ENCODE measurements at places on chromosomes 7 and 10. TPM values are rescaled to one million over a fixed set of nuclear protein-coding genes. Genes with fewer than 3 reads are reported as not detected.

DNA sequence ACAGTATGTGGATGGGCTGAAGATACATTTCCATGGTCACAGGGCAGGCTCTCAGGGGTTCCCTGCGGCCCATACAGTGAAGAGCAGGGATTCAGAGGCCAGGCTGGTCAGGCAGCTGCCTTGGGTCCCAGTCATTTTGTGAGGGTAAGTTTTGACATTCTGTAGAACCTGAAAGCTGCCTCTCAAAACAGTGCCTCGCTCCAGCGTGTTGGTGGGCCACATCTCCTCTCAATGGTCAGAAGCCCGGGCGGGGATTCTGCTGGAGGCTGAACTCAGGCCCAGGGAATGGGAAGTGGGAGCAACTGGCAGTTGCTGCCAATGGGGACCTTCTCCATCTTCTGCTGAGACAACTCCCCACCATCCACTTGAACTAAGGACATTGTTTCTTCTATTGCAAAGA lies 190.0 kb downstream of the PTPN20 start:
- no peaks in the 10 kb centered on the region for H3K27me3 ChIP-seq
- DNase-seq: no peak
- no peak overlapping the region for H3K27ac ChIP-seq
- no peak overlapping the region for H3K4me3 ChIP-seq
- H3K36me3 ChIP-seq: no peaks in the 10 kb centered on the region

- H3K27me3 ChIP-seq: no peaks in the 10 kb centered on the region
- no peak overlapping the region for H3K4me3 ChIP-seq
- H3K4me1 ChIP-seq: no peaks in the 10 kb centered on the region
- no peaks in the 10 kb centered on the region for H3K36me3 ChIP-seq
- H3K27ac ChIP-seq: no peak overlapping the region
Measured at GRCh38 chr10:120981601-120982391, 130.6 kb downstream of the WDR11 start.

DNA sequence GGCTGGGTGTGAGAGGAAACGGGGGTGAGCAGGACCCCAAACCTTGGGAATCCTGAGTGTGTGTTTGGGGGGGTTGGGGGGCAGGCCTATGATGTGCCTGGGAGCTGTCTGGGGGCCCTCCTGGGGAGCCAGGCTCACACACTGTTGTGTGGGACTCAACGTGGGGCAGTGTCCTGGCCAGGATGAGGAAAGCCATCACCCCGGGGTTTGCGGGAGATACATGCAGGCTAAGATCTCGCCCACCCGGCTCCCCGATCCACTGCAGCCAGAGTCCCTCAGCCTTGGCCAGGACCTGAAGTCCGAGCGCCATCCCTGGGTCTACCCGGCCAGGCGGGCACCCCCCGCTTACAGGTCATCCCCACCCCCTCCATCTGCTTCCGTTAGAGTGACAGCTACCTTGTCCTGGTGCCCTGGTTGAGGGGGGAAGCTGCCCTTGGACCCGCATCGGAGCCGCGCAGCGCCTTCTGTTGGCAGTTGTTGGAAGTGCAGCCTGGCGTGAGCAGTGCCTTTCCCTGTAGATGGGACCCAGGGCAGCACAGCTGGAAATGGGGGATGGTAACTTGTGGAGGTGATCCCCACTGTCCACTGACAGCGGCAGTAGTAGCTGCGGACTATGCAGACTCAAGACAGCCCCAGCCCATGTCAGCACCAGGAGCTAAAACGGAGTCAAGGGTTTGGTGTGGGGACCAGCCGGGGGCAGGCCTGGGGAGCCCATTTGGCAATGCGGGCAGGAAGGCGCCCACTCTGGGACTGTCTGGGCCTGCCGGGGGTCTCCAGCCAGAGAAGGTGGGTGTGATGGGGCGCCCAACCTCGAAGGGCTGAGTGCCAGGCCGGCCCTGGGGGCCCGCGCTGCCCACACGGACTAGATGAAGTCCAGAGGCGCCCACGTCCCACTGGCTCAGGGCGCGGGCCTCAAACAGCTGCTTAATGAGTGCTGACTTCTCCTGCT lies 885.6 kb upstream of the ZNF722 start:
- H3K4me1 ChIP-seq: no peaks in the 10 kb centered on the region
- no peak overlapping the region for H3K4me3 ChIP-seq

DNA sequence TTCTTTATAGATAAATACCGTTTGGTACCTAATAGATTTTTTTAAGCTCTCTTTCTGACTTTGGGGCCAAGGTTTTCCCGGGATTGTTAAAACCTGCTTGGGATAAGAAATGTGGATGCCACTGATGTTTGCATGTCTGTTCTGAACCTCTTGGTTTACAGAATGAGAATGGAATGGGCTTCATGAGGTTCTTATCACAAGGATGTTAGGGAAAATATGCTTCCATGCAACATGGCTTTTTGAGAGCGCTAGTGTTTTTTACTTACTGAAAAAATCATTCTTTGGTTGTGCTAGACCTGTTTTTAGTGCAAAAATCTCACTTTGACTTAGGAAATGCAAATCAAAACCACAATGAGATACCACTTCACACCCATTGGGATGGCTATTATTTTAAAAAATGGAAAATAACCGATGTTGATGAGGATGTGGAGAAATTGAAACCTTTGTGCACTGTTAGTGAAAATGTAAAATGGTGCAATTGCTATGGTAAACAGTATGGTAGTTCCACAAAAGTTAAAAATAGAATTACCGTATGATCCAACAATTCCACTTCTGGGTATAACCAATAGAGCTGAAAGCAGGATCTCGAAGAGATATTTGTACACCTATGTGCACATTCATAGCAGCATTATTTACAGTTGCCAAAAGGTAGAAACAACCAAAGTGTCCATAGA lies 38.9 kb downstream of the TSPAN14 start:
- H3K27me3 ChIP-seq: no peaks in the 10 kb centered on the region
- peak overlapping the region; percentile 2 for H3K4me3 ChIP-seq
- no peak overlapping the region for H3K27ac ChIP-seq

DNA sequence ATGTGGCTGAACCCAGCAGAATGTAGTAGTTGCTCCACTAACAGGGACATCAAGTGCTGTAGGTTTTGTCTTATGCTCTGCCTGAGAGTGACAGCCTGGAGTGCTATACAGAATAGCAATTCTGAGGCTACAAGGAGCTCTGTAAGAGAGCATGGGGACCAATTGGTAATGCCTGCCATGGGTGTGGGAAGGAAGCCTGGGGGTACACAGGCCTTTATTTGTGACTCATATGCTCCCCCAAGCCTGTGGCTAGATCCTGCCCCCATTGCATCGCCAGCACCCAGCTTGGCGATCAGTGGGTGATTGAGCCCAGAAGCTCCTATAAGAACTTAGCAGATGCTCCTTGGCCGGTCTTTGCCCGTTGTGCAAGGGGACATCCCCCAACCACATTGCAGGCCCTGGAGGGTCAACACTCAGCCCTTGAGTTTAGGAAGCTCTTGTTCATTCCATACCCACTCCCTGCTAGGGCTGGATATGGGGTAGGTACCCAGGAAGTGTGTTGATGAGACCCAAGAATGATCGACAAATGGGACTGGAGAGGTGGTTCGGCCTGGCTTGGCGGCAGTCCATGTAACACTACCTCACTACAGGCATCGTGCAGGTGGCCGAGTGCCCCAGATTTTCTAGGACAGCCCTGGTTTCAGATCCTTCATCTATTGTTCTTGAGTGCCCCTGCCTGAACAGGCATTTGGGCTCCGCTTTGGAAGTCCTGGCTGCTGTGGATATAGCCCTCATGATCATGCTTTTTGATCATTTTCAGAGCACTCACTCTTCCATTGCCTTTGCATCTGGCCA lies 37.7 kb downstream of the ZMIZ1 start:
- H3K4me3 ChIP-seq: no peak overlapping the region
- peaks cover 20% of the 10 kb centered on the region for H3K4me1 ChIP-seq
- no peaks in the 10 kb centered on the region for H3K27me3 ChIP-seq
- H3K36me3 ChIP-seq: no peaks in the 10 kb centered on the region
- no peak for DNase-seq
- no peak overlapping the region for H3K27ac ChIP-seq

The PNLIP gene
- not detected for polyA plus RNA-seq

The NFKB2 gene
- 14.0 TPM for polyA plus RNA-seq

- peaks cover 6% of the 10 kb centered on the region for H3K4me1 ChIP-seq
- peak; percentile 62 for DNase-seq
- H3K27ac ChIP-seq: peak within 1 kb of the TSS; percentile 38
- H3K4me3 ChIP-seq: peak within 1 kb of the TSS; percentile 59
- H3K27me3 ChIP-seq: no peaks in the 10 kb centered on the region
Measured at GRCh38 chr10:133357285-133358161, at the start of gene FUOM. Gene FUOM, minus strand, starts transcription at chr10:133358019. Its CDS starts 12 bp downstream, at chr10:133358007.

The HOXA6 gene
- not detected for polyA plus RNA-seq

The ATOH7 gene
- not detected for polyA plus RNA-seq

DNA sequence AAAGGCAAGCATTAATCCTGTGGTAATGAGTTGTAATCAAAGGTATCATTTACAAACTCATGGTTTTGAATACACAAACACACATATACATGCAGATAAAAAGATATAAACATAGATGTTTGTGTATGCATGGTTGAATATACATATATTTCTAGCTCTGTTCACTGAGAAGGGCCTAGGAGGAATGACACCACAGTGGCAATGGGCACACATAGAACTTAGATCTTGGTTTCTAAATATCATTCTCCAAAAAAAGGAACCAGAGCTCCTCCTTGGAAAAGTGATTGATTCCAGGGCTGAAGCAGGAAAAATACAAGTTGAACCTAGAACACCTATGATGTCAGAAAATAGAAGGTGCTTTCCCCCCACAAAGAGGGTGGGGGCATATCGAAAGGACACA lies 6.9 kb downstream of the CUL2 start:
- no peak overlapping the region for H3K4me3 ChIP-seq
- DNase-seq: no peak
- peaks cover 14% of the 10 kb centered on the region for H3K4me1 ChIP-seq

GRCh38 chr10:19549503-19549902 lies 266.7 kb upstream of the PLXDC2 start:
- no peak overlapping the region for H3K4me3 ChIP-seq
- no peak for DNase-seq
- H3K27me3 ChIP-seq: no peaks in the 10 kb centered on the region
- no peaks in the 10 kb centered on the region for H3K36me3 ChIP-seq
- H3K27ac ChIP-seq: no peak overlapping the region
- H3K4me1 ChIP-seq: no peaks in the 10 kb centered on the region

The IL15RA gene
- 19.8 TPM for polyA plus RNA-seq

DNA sequence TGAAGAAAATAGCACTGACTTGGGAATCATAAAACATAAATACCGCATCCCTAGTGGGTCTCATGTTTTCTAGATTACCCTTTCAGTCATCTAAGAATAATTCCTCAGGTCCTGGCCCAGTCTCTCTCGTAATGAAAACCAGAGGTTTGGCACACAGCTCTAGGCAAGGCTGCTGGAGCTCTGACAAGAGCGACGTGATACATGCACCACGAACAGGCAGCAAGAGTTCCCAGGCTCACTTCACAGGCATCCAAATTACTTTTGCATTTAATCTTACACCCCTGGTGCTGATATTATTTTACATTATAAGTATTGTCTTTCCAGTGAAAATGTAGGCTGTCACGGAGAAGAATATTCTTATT lies 105.2 kb downstream of the THSD7A start:
- H3K27me3 ChIP-seq: no peaks in the 10 kb centered on the region
- H3K36me3 ChIP-seq: no peaks in the 10 kb centered on the region
- no peak overlapping the region for H3K4me3 ChIP-seq

The PRSS2 gene
- not detected for polyA plus RNA-seq

GRCh38 chr7:130901209-130901783 lies 167.3 kb upstream of the KLF14 start:
- H3K27ac ChIP-seq: no peak overlapping the region
- H3K36me3 ChIP-seq: peaks cover 12% of the 10 kb centered on the region
- DNase-seq: no peak
- no peaks in the 10 kb centered on the region for H3K27me3 ChIP-seq
- no peak overlapping the region for H3K4me3 ChIP-seq

DNA sequence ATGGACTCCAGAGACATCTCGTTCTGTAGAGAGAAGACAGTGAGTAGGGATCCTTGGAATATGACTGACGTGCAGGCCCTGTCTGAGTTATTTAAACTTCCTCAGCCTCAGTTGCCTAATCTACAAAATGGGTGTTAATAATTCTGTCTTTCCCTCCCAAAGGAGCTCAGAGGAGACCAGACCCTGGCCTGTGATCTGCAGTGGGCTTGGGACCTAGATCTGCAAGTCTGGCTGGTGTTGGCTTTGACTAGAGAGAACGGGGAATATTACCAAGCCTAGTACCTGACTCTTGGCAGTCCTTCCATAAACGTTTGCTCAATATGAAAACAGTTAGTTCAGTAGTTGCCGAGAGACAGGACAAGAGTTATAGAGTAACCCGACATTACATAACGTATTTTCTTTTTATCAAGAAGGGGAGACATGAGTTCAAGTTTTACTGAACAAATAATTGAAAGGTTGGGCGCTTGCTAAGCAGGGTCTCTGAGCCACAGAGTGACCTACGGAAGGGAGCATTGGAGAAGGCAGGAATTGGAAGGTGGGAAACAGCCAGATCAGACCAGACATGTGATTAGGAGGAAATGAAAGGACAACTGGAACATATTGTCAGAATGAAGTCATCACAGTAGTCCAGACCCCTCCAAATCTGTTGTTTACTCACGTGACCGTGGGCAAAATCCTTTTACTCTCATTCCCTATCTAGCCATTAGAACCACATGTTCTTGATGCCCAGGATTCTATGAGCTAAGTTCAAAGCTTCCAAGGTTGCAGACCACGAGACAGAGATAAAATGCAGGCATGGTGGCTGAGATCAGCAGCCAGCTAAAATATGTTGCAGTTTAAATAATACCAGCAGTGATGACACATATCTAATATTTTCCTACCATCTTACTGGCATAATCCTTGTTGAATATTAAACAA lies 10.9 kb upstream of the CYP3A4 start:
- H3K27ac ChIP-seq: no peak overlapping the region
- no peak for DNase-seq
- H3K27me3 ChIP-seq: no peaks in the 10 kb centered on the region

DNA sequence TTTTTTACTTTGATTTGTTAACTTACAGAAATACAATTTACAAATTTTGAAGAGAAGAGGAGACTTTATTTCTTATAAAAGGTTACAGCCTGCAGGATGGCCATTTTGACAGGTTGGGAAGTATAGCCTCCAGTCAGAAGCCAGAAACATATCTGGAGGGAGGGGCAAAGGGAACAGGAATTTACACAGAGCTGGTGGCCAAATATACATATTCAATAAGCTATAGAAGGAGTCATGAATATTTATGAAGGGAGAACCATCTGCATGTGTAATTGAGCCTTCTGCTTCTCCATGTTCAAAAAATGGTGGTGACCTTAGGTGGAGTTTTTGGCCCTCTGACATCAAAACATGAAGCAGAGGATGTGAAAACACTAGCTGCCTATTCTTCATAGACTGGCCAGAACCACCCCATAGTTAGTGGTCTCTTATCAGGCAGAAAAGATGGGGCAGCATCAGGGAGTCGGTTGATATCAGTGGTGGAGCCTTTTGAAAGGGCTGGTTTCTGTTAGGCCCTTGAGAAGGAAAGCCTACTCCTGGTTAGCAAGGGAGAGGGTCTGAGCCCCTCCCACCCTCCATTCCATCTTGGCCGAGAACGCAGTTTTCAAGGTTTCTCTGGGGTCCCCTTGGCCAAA lies 57.2 kb downstream of the ENTPD1 start:
- H3K27me3 ChIP-seq: peaks cover 2% of the 10 kb centered on the region
- H3K4me3 ChIP-seq: no peak overlapping the region
- no peak for DNase-seq

Data from CD8-positive, alpha-beta memory T cell (primary cell).